ENCODE measurements at places on chromosomes 2 and 18.

DNA sequence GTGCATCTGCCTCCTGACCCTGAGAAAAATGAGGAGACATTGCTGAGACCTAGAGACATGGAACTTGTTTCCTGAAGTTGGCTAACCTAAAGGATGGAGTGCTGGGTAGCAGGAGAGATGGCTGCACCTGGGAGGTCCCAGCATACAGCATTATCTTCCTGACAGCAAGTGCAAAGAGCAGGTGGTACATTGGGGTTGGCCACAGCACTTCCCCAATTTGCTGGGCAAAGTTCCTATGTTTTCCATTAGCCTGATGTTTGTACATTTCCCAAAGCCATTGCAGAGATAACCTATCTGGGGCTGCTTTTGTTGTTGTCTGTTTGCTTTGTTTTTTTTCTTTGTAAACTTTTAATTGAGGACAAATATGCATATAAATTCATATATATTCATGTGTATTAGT is 296.7 kb downstream of the HRH4 start:
- DNase-seq: no peak

DNA sequence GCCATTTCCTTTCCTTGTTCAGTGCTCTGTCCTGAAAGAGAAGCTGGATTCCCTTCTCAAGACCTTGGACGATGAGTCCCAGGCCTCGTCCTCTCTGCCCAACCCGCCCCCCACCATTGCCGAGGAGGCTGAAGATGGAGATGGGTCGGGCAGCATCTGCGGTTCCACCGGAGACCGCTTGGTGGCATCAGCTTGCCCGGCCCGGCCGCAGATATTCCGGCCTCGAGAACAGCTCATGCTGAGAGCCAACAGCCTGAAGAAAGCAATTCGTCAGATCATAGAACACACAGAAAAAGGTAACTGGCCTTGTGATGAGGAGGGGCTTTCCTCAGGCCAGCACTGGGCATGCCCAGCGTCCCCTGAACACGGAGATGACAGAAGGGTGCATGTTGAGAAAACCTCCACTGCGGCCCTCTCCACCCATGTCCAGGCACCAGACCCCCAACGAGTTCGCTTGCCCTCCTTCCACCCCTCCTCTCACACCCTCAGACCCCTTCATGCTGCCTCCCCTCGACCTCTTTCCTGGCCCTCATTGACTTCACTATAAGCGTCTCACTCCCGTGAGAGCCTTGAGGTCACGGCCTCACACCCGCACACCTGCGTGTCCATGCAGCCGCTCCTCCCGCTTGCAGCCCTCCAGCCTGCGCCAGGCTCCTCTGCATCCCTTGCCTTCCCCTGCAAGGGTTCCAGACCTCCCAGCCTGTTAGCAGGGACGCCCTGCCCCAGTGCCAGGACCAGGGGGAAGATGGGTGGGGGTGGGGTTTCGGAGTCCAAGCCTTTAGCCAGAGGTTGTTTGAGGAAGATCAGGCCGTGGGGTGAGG is 95.0 kb downstream of the DGKD start:
- peak; percentile 22 for DNase-seq

DNA sequence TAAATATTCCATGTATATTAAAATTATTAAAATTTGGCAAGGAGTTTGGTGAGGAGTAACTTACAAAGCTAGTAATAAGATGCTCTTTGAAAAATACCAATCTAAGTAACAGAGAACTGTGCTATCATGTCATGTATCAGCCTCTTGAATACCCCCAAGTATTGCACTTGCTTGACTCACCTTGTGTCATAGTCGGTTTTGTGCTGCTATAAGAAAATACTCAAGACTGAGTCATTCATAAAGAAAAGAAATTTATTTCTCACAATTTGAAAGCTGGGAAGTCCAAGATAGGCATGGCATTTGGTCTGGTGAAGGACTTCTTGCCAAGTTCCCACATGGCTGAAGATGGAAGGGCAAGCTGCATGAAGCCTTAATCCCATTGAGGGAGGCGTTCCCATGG is 179.2 kb downstream of the MEMO1 start:
- DNase-seq: no peak

DNA sequence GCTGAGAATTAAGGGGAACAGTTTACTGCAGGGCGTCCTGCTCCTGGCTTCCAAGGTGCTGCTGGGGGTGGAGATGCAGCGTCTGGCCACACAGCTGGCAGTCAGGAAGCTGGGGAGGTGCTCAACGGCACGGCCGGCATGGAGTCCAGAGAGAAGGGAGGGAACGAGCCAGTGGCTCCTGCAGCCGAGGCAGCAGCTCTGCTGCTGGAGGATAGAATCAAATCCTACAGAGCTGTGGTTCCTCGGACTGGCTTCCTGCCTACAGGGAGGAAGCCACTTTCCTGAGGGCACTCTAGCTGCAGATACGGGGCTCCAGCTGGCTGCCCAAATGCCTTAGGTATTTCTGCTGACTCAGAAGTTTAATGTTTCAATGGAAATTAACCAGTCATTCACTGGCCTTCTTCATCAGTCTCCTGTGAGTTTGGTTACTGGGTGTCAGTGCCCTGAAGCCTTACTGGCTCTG is 266.3 kb downstream of the TWIST2 start:
- peak; percentile 36 for DNase-seq

- no peak for DNase-seq
Observed at GRCh38 chr2:242029422-242030225, 160.1 kb downstream of the RTP5 start.

- DNase-seq: no peak
Observed at GRCh38 chr2:85042330-85042729, 71.4 kb downstream of the KCMF1 start.

GRCh38 chr2:136572335-136572734 is 193.0 kb upstream of the THSD7B start:
- no peak for DNase-seq

GRCh38 chr2:223585666-223586065 is 16.5 kb downstream of the SCG2 start:
- no peak for DNase-seq

- DNase-seq: no peak
Observed at GRCh38 chr2:59726228-59727120, 827.0 kb downstream of the BCL11A start.

- peak; percentile 61 for DNase-seq
Observed at GRCh38 chr2:178700922-178701342, 106.3 kb downstream of the TTN start.

DNA sequence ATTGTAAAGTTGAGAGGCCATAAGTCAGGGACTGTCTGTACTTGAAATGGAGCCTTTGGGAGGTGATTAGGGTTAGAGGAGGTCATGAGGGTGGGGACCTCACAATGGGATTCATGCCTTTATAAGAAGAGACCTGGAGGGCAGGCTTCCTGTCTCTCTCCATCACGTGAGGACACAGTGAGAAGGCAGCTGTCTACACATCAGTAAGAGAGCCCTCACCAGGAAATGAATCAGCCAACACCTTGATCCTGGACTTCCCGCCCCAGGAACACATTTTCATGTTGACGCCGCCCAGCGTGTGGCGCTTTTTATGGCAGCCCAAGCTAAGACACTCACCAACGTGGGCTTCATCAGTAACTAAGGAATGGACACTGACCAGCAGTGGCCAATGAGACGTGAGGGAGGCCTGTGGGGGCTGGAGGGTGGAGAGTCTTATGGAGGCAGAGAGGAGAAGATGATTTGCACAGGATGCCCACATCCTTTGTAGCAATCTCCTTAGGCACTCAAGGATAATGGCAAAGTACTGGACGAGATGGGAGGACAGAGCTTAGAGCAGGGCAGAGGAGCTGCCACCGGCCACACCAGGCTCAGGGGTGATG is 162.7 kb downstream of the EIPR1 start:
- DNase-seq: peak; percentile 85

- DNase-seq: no peak
Observed at GRCh38 chr2:84847326-84848050, 33.4 kb downstream of the TRABD2A start.

DNA sequence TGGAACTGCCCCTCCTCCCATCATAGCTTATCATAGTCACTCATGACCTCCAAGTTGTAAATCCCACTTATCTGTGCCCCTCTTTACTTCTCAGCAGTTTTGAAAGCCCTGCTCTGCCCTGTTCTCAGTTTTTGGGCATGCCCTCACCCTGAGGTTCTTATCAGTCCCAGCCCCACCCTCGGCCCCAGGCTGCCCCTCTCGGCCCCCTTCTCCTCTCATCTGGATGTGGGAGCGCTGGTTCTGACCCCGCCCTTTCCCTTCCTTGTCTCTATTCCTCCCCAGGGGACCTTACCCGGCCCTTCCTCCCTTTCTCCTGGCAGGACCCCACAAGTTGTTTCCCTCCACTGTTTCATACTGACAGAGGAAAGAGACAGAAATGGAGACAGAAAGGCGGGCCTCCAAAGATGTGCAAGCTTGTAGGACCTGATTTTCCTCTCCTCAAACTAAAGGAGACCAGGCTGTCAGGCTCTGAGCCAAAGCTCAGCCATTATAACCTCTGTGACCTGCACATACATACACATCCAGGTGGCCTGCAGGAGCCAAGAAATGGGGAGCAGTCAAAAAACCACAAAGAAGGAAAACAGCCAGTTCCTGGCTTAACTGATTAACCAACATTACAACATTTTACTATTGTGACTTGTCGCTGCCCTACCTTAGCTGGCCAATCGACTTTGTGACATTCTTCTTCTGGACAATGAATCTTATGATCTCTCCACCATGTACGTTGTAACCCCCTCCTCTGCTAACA is 171.0 kb upstream of the HS6ST1 start:
- DNase-seq: no peak

- DNase-seq: no peak
Observed at GRCh38 chr18:7576685-7577084, 9.6 kb downstream of the PTPRM start.

GRCh38 chr2:47506436-47506835 is 103.5 kb downstream of the MSH2 start:
- no peak for DNase-seq

DNA sequence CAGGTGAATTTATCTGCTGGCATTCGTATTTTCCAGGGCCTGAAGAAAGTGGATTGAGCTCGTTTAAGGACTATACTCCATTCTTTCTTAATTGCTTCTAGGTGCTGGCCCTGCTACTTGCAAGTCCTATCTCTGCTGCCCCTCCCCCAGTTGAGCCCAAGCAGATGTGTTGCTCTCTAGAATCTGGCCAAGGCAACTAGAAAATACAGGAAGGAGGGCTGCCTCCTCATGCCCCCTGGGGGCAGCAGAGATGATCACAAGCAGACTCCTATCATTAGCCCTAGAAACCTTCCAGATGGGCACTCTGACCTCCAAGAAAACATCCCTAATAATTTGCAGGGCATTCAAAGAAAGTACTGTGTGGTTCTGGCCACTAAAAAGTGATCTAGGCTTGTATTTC is 72.5 kb upstream of the CYP26B1 start:
- DNase-seq: no peak

All from NCI-H510A treated with DMSO at 0.1 percent for 48 hours (cell line).